LHCN-M2 (cell line): ENCODE measurements at places on chromosomes 2 and 18. TPM values are rescaled to one million over a fixed set of nuclear protein-coding genes. Genes with fewer than 3 reads are reported as not detected.

Gene SCN2A
- 1.3 and 2.3 TPM in 2 replicates for total RNA-seq

- no peak for DNase-seq
Measured at GRCh38 chr2:126990605-126991532, 92.2 kb downstream of the TEX51 start.

GRCh38 chr2:216298719-216299495, 73.4 kb downstream of the MARCHF4 start:
- DNase-seq: peak; percentile 68

Gene CPSF3
- 56.0 and 61.0 TPM in 2 replicates for total RNA-seq

DNA sequence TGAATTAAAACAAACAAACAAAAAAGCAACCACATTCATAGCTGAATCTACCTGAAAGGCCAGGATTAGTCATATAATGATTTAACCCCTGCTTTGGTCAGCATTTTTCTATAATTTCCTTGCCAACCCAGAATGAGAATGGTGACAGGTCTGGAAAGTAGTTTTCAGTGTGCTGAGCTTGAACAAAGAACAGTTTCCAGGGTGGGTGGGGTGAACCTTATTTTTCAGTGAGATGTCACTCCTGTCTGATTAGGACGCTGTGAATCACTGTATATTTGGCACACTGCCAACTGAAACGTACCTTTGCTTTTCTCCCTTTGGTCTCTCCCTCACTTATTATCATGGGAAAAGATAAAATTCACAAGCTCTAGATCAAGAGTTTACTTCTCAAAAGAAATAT, 35.0 kb upstream of the DSC1 start:
- no peak for DNase-seq

- no peak for DNase-seq
Measured at GRCh38 chr2:169393068-169393590, 30.8 kb upstream of the LRP2 start.

- no peak for DNase-seq
Measured at GRCh38 chr2:70807102-70807827, 13.1 kb downstream of the CLEC4F start.

Gene RTP5
- total RNA-seq: not detected in 2 replicates

- no peak for DNase-seq
Measured at GRCh38 chr2:174719016-174719415, 45.3 kb downstream of the CHRNA1 start.

GRCh38 chr2:236403125-236403524, 138.9 kb upstream of the ASB18 start:
- DNase-seq: no peak

- DNase-seq: no peak
Measured at GRCh38 chr18:31609886-31610285, 18.2 kb downstream of the TTR start.

GRCh38 chr18:23933407-23933806, 81.1 kb upstream of the TTC39C start:
- DNase-seq: peak; percentile 44

DNA sequence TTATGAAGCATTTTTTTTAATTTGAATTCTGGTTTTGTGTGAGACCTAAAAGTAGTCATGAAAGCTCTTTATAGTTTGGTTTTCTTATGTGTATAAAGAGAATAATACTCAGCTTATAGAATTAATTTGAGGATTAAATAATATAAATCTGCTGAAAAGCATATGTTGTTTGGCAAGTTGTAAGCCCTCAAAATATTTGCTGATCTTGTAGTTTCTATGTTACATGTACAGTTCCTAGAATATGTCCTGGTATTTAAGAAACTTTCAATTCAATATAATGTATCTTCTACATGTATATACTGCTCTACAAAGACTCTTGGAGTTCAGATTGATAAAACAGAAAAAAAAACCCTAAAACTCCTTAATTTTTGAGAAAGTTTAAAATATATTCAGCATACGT, 605.5 kb upstream of the FAM98A start:
- DNase-seq: no peak

Gene SNTG2
- not detected in 2 replicates for total RNA-seq

DNA sequence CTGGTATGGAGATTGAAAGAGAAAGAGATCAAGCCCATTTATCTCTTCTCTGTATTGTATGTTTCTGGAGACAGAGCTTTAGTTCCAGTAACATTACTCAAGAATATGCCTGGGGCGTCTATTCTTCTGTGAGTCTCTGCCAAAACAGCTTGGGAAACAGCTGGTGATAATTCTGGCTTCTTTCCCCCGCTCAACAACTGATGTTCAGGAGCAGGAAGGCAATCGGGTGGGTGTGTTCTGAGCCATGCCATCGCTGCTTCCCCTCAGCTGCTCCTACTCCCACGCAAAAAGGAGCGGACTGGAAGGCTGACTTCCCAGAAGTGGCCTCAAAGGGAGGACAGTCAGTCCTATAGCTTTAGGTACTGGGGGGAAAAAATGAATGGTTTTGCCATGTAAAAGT, 695.1 kb downstream of the PLCL1 start:
- DNase-seq: peak; percentile 81

DNA sequence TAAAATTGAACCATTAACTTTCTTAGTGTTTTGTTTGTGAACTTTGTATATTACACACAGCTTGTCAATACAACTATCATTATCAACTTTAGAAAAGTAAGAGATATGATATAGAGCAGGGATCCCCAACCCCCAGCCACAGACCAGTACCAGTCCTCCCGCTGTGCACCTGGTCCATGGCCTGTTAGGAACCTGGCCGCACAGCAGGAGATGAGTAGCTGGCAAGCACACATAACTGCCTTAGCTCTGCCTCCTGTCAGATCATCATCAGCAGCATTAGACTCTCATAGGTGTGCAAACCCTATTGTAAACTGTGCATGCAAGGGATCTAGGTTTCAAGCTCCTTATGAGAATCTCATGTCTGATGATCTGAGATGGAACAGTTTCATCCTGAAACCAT, 491.0 kb upstream of the NXPH2 start:
- DNase-seq: no peak

Gene ACOXL
- not detected in 2 replicates for total RNA-seq

- DNase-seq: no peak
Measured at GRCh38 chr2:137411585-137411984, 552.7 kb upstream of the HNMT start.

GRCh38 chr2:128573531-128573930, 254.9 kb upstream of the HS6ST1 start:
- no peak for DNase-seq

DNA sequence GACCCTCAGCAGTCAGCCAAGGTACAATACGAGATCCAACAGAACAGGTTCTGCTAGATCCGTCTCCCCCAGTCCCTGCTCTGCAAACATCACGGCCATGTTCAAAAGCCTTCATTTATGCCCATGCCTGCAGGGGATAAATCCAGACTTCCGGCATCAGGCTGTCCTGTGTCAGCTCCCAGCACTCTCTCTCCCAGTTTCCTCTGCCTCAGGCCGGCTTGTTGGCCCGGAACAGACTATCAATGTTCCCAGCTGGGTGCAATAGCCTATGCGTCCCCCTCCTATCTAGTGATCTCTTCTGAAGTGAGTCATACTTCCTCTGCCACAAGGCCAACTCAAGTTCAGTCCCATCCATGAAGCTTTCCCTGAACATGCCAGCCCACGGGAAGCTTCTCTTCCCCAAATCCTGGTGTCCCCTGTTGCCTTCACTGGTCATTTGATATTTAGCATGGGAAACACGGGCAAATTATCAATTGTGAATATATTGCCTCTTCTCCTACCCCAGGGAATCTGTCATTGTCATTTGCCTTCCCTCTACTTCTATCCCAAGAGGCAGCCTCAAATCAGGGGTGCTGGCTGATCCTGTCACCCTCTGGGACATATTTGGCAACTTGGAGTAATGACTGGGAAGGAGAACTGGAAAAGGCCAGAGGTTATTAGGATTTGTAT, 51.1 kb downstream of the CAPN13 start:
- no peak for DNase-seq

DNA sequence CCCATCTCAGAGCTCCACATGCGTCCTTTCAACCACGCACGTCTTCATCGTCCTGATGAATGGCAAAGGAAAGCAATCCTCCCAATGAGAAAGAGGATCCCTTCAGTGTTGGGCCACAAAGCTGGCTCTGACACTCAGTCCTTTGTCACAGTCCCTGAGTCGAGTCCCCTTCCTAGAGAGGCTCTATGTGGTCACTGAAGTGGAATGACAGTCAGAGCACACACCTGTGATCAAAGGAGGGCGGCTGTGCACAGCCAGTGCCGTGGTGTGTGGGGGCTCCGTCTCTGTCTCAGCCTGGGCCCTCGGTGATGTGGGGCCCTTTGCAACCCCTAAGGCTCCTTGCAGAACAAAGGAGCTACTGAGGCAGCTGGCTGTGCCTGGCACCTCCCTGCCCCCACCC, 157.3 kb upstream of the APCDD1 start:
- no peak for DNase-seq

Gene CYP1B1
- total RNA-seq: 3.4 and 3.5 TPM in 2 replicates

- peak; percentile 73 for DNase-seq
Measured at GRCh38 chr2:168961450-168962229, 60.5 kb downstream of the G6PC2 start.

DNA sequence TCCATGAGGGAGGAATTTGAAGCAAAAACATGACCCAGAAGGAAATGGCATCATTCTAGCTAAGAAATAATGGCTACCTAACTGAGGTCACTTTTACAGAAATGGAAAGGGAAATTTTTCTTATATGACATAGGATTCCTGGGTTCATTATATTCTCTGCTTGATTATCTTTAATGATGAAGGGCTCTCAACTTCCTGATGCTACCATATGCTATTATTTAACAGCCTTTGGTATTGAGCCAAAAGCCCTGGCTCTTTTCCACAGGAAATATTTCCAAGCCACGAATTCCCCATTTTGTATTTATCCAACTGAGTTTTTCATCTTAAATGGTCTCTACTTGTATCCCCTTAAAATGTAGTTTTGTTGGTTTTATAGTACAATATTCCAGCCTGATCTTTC, 63.2 kb upstream of the NPAS2 start:
- DNase-seq: no peak

- peak; percentile 50 for DNase-seq
Measured at GRCh38 chr2:113831161-113831560, 58.7 kb upstream of the ACTR3 start.

Gene STARD6
- total RNA-seq: not detected in 2 replicates

DNA sequence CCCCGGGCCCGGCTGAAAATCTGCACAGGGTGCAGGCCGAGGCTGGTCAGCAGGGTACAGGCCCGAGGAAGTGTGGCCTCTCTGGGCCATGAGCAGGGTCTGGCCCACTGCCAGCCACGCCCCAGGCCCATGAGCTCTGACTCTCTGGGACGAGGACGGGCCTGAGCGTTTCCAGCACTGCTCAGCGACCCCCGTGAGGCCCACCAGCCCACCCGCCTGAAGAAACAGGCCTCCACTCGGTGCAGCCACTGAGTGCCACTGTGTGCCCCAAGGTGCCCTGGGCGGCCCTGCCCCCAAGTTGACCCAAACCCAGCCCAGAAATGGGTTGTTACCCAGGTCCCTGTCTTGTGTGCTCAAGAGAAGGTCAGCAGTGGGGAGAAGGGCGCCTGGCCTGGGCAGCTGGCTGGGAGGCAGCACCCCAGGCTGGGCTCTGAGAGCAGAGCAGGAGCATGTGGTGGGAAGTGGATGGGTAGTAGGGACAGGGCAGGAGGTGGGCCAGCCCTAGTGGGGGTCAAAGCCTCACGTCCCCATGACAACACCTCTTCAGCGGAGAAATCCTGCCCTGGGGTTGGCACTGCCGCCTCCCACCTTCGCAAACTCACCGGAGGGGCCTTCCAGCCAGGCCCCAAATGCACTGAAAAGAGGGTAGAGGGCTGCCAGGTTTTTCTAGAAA, 2.1 kb upstream of the SNED1 start:
- DNase-seq: no peak

GRCh38 chr2:96618596-96619283, 19.4 kb downstream of the KANSL3 start:
- no peak for DNase-seq

- DNase-seq: no peak
Measured at GRCh38 chr2:222835823-222836151, 25.0 kb upstream of the ACSL3 start.

- no peak for DNase-seq
Measured at GRCh38 chr2:216588861-216589710, 44.1 kb upstream of the IGFBP2 start.

GRCh38 chr2:101776172-101777043, 78.9 kb downstream of the MAP4K4 start:
- DNase-seq: no peak

GRCh38 chr18:26705757-26706156, 157.4 kb upstream of the KCTD1 start:
- no peak for DNase-seq

Gene UCN
- total RNA-seq: 1.2 and 2.2 TPM in 2 replicates

- no peak for DNase-seq
Measured at GRCh38 chr2:183532514-183532913, 408.3 kb downstream of the NUP35 start.

Gene VIL1
- total RNA-seq: not detected in 2 replicates

DNA sequence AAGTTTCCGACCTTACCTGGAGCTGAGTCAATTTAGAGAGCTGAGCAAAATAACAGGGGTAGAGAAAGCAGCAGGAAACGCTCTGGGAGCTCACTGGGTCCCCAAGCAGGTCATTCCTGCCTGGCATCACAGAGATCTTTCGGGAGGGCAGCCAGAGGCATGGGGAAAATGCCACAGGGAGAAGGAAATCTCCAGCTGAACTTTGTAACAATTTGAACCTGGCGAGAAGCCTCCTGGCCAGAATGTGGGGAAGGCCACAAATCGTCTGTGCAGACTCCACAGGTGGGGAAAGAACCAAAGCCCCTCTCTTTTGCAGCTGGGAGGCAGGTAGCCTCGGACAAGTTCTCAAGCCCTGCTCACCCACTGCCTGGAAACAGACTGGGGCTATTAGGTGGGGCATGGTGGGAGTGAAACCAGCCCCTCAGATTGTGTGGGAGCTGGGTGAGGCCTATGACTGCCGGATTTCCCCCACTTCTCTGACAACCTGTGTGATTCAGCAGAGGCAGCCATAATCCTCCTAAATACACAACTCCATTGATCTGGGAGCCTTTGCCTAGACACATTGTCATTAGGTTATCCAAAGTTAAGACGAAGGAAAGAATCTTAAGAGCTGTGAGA, 53.9 kb downstream of the INO80D start:
- DNase-seq: no peak

DNA sequence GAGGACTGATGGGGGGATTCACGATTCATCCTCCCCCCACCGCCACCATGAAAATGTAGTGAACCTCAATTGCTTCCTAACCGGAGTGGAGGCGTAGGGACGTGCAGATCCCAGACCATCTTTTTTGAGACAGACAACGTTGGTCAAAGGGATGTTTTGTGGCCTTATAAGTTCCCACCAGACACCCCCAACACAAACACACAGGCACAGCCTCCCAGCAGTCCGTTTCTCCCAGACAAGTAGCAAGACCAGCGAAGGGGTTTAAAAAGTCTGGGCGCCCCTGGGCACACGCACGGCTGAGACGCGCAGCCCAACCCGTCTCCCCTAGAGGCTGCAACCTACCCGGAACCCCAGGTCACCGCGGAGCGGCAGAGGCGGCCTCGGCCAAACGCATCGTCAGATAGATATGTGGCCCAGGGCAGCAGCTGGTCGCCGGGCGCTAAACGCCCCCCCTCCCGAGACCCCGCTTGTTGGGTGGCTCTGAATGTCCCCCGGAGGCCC, 1.3 kb downstream of the GBX2 start:
- DNase-seq: no peak
